GM13976 (cell line): ENCODE measurements at places on chromosomes 5 and 9.

- DNase-seq, result no peak
These were observed 38.4 kb downstream of the SH3TC2 start for GRCh38 chr5:149024477-149024876.

GRCh38 chr9:133977421-133978201 is 14.5 kb downstream of the VAV2 start:
- DNase-seq, result no peak

DNA sequence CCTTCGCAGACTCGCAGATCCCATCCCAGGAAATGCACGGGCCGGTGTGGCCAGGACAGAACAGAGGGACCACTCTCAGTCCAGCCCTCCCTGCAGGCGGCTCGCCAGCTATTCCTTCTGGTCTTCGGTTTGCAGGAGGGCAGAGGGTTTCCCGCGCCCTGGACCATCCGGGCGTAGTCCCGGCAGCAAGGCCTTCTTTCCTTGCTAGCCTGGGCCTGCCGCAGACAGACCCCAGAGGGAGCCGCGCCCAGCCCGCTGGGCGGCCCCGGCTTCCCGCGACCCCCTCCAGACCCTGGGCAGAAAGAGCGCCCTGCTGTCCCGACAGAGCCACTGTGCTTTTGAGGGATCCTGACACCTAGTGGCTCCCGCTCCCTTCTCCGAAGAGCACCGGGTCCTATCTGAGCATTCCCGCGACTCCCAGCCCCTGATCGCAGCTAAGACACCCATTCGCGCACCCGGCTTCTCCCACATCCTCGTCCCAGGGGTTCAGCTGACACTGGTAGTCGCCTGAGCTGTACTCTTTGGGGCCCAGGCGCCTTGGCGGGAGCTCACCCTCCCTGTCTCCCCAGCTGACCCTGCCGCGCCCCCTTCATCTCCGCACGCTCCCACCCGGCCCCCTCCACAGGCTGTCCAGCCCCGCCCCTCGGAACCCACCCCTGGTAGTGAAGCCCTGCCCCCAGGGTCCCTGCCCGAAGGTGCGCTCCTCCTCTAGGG is 1.1 kb downstream of the CFAP90 start:
- DNase-seq, result no peak

- no peak for DNase-seq
These were observed 1257.8 kb downstream of the MAT2B start for GRCh38 chr5:164763206-164763605.

DNA sequence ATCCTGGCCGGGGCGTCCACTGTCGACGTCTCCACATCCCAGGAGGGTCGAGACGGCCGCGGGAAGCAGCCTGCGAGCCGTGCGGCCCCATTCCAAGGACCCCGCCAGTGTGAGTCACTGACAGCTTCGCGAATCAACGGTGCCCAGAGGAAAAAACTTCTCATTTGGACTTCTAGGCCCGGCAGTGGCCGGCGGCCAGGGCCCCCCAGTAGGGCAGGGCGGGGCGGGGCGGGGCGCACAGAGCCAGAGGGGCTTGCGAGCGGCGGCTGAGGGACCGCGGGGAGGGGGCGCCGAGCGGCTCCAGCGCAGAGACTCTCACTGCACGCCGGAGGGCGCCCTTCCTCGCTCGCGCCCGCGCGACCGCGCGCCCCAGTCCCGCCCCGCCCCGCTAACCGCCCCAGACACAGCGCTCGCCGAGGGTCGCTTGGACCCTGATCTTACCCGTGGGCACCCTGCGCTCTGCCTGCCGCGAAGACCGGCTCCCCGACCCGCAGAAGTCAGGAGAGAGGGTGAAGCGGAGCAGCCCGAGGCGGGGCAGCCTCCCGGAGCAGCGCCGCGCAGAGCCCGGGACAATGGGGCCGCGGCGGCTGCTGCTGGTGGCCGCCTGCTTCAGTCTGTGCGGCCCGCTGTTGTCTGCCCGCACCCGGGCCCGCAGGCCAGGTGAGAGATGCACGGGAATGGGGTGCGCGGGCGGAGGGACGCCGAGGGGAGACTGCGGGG is at the start of gene F2R:
Gene F2R (plus strand): TSS at position 391 of the 720 bp plus-strand sequence. CDS start 182 bp downstream, at position 573.
- DNase-seq, result peak; percentile 87

- peak; percentile 42 for DNase-seq
These were observed 57.1 kb downstream of the TBCA start for GRCh38 chr5:77718934-77719610.

- DNase-seq, result peak; percentile 20
These were observed 774 bp upstream of the ADAMTS16 start for GRCh38 chr5:5139336-5139776.

GRCh38 chr5:58327289-58327688 is 132.6 kb downstream of the PLK2 start:
- no peak for DNase-seq
